ENCODE measurements at places on chromosomes 11 and 22.

DNA sequence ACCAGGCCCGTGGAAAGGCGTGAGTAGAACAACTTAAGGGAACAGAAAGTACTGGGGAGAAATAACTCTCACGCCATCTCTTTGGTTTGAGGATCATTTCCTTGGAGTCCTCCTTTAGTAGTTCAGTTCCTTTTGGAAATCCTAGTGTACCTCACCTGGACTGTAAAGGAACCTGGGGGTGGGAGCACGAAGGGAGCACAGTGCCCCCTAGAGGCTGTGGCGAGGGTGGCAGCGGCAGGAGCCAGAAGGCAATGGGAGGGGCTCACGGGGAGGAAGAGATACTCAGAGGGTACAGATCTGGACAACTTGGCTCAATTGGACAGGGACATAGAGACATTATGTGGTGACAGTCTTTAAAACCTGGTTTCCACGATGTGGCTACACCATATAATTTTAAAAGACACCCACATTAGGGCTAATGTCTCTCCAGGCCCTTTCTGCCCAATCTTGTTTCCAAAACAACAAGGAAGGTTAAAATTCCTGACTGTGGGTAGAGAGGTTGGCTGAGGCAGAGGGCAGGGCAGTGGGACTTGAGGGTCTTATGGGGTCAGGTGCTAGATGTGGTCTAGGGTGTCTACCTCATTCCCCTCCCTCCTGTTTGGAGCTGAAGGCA lies 87.0 kb downstream of the CSNK2A3 start:
- peak; percentile 20 for DNase-seq

GRCh38 chr22:44277386-44278135 lies 35.2 kb downstream of the SHISAL1 start:
- no peak for DNase-seq

DNA sequence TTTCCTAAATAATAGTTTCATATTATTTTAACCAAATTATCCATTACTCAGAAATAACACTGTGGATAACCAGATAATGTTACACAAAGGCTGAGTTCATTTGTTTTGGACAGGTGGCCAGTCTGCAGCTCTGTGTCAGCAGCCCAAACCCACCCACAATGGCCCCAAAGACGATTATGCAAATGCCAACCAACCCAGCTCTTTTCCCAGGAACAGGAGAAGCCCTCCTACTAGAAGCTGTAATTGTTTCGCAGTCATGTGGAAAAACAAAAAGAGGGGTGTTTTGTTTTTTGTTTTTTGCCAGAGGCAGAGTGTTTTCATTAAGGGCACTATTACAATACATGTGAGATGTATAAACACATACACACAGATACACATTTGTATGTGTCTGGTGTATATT lies 102.1 kb downstream of the FCHSD2 start:
- DNase-seq = no peak

- no peak for DNase-seq
Observed at GRCh38 chr22:48874956-48875355, 952.7 kb downstream of the BRD1 start.

- DNase-seq = no peak
Observed at GRCh38 chr11:28702871-28703270, 594.7 kb downstream of the METTL15 start.

- no peak for DNase-seq
Observed at GRCh38 chr11:92685049-92685448, 284.4 kb upstream of the MTNR1B start.

GRCh38 chr22:41757502-41757901 lies 43.0 kb upstream of the CCDC134 start:
- DNase-seq = no peak

DNA sequence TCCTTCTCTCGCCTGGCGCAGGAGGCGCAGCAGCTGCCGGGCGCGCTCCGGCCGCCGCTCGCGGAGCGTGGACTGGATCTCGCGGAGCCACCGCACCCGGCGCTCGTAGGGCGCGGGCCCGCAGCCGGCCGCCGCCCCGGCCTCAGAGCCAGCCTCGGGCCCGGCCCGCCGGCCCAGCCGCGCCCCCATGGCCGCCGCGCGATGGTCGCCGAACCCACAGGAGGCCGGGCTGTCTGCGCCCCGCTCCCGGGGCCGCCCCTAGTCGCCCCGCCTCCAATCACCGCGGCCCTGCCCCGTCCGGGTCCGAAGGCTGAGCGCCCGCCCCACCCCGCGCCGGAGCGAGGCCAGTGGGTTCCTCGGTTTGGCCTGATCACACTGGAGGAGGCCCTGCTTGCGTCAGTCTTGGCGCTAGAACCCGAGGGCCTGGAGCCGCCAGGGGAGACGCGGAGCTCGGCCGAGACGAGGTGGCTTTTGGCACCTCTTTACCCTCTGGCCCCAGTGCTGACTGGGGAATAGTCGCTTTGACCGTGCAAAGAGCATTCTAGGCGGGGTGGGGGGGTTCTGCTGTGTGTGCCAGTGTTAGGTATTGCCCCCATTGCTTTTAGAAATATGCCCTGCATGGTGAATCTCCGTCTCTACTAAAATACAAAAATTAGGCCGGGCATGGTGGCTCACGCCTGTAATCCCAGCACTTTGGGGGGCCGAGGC lies at the start of gene LRRC75B:
Gene LRRC75B (minus strand): TSS at position 223 of the 708 bp plus-strand sequence. CDS start 34 bp downstream, at position 189.
- DNase-seq = peak; percentile 15

DNA sequence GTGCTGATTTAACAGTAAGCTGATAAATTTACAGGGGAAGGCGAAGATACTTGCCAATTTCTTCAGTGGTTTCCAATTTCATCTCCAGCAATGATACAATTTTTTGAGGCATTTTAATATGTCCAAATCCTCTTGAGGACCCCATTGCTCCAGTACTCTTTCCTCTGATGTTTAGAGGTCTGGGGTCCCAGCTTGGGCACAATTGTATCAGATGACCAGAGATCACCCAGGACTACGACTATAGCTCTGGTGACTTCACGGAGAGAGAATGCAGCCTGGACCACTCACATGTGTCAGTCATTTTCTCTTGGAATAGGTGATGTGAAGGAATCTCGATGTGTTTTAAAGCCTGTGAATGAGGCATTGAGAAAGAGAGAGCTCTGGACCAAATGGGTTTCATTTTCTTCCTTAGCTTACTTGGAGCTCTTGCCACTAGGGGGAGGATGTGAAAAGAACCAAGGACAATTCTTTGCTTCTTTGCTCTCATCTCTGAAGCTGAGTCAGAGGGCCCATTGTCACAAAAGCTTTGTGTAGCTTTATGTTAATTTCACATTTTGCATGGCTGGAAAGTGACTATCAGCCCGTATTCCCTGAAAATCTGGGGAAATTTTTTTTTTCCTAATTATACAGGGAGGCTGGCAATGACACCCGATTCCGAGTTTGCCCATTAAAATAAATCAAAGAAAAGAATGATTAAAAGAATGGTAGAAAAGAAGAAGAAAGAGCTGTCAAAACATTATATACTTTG lies 6.7 kb upstream of the CCDC90B start:
- peak; percentile 74 for DNase-seq

DNA sequence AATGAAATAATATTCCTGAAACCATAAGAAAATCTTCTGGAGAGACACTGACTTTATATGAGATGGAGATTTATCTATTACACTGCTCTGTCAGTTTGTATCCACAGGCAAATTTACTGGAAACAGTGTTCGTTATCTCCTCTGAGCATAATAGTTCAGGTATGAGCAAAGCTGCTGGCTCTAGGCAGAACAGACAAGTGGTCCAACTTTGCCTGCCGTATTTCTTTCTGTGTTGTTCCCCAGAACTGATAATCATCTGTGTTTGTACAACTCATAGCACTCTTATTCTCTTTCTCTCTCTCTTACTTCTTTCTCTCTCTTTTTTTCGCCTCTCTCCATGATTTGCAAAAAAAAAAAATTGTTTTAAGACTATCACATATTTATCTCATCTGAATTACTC lies 623.8 kb upstream of the CHORDC1 start:
- no peak for DNase-seq

DNA sequence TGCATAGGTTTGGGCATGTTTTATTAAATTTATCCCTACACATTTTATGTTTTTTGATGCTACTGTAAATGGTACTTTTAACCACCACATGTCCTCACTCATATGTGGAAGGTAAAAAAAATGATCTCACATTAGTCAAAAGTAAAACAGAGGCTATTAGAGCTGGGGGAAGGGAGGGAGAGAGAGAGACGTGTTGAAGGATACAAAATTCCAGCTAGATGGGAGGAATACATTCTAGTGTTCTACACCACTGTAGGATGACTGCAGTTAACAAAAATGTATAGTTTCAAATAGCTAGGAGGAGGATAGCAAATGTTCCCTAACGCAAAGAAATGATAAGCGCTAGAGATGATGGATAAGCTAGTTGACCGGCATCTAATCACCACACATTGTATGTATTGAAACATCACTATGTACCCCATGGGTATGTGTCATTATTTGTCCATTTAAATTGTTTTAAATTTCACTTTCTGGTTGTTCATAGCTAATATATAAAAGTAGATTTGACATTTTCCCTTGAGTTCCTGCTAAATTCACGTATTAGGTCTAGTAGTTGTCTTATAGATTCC lies 9.9 kb upstream of the GNB1L start:
- DNase-seq = no peak

GRCh38 chr22:39946126-39946502 lies 14.1 kb upstream of the TMA7B start:
- DNase-seq = no peak

- DNase-seq = no peak
Observed at GRCh38 chr22:49577168-49578060, 250.3 kb downstream of the BRD1 start.

DNA sequence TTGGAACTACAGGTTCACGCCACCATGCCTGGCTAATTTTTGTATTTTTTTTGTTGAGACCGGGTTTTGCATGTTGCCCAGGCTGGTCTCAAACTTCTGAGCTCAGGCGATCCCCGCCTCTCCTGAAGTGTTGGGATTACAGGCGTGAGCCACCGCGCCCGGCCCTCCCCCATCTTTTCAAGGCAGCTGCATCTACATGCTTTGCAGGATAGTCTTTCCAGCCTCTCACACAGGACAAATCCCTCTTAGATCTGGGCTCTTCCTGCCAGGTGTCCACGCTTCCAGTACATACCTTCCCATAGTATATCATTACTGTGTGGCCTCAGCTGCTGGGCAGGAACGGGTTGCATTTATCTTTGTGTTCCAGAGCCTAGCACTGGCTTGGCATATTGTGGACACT lies 49.7 kb downstream of the C11orf96 start:
- no peak for DNase-seq

DNA sequence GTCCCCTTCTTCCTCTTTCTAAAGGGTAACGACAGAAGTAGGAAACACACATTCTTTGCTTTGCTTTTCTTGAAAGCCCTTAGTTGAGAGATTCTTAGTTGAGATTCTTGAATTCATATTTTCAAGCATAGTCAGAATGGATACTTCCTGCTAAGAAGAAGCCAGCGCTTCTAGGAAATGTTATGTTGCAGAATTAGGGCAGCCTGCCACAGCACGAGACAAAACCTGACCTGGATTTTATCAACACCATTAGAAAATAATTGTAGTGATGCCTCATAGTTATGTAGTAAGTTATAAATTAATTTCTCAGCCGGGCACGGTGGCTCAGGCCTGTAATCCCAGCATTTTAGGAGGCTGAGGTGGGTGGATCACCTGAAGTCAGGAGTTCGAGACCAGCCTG lies 37.9 kb upstream of the NUP160 start:
- DNase-seq = no peak

- DNase-seq = no peak
Observed at GRCh38 chr11:12862696-12863469, 146.2 kb upstream of the RASSF10 start.

DNA sequence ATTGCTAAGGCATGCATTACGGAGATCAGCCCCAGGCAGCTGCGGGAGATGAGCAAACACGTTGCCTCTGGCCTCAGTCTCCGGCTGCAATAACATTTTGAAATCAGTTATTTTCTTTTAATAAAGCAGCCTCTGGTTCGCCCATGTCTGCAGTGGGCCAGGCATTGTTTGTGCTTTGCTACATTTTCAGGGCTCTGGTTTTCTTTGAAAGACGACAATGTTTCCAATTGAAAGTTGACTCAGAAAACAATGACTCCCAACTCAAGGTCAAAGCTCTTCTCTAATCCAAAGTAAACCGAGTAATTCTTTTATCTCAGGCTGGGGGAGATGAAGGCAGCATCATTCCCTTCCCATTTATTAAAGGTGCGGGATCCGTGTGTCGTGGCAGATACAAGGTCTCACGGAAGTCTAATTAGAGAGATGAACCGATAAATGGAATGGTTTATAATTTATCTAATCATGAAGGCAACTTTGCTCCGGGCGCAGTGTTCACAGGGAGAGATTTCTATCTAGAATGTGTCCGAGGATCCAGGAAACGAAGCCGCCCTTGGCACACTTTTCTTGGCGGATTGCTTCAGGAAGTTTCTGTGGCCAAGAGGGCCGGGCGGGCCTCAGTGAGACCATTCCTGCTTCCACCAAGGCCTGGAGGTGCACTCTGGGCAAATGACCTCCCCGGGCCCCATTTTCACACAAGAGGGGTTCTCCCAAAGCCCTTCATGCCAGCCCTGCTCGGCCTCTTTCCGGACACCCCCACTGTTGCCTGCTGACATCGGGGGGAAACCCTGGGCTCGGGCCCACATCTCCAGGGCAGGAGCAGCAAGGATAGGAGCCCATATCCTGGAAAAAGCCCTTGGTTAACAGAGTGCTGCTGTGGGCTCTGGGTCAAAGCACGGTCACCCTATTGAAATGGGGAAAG lies 811.4 kb downstream of the BRD1 start:
- no peak for DNase-seq

DNA sequence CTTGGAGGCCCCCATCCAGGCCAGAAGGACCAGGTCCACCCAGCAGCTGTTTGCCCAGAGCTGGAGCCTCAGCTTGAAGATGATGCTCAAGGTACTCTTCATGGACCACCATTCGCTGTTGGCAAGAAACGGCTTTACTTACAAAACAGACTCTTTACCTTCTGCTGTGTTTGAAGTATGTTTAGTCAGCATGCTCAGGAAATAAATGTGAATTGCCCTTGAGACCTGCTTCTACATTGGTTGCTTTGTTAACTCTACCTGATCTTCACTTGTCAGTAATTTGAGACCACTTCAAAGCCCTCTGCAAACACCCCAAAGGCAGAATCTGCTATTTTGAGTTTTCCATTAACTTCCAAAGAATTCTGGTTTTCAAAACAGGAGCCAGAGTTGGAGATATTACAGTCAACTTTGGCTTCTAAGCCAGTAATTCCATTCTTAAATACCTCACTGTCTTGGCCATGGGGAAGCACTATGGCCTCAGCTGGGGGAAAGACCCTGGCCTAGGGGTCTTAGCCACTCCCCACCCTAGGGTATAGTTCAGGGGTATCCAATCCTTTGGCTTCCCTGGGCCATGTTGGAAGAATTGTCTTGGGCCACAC lies 2.7 kb downstream of the UQCR10 start:
- no peak for DNase-seq

DNA sequence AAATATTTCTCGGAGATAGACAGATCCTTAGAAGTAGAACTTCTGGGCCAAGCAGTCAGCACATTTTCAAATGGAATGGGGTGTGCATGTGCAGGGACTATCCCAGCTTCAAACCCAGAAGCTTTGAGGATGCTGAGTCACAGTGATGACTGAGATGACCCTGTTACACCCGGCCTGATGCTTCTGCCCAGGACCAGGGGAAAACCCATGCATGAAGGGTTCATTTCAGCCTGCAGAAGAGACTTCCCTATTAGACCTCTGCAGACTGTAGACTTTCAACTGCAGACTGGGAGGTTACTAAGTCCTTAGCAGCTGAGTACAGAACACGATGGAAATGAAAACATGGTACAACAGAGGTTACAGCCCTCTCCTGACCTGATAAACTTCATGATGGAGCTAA lies 3.6 kb upstream of the OR2AT4 start:
- DNase-seq = no peak

All from Kasumi-1 (cell line).